ENCODE measurements at places on chromosomes 5 and 9.

DNA sequence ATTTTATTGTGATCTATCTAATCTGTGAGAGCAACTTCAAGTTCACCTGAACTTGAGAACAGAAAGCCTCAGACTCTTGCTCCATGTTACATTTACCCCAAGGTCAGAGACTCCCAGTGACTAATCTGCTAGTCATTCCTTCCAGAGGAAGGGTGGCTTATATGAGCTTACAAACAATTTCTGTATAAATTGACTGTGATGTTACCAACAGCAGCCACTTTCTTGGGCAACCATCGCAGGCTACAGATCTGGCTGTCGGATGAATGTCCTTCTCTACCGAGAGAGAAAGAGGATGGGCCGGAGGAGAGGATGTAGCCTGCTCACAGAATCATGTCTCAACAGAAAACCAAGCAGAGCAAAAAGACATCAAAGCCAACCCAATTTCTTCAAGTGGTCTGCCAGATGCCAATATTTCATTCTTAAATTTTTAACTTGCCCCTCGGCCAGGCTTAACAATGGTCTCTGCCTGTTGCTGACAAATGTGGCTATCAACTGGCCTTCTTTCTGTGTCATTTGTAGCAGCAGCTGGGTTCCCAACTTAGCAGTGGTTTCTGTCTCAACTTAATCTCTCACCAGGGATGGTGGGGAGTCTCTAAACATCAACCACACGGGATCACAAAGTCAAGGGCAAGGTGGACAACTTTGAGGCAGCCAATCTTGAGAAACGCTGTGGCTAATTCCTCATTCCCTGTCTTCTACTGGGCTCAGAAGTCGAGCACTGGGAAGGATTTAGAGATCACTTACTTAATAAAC is 81.3 kb downstream of the RAPGEF1 start:
- DNase-seq, result no peak

DNA sequence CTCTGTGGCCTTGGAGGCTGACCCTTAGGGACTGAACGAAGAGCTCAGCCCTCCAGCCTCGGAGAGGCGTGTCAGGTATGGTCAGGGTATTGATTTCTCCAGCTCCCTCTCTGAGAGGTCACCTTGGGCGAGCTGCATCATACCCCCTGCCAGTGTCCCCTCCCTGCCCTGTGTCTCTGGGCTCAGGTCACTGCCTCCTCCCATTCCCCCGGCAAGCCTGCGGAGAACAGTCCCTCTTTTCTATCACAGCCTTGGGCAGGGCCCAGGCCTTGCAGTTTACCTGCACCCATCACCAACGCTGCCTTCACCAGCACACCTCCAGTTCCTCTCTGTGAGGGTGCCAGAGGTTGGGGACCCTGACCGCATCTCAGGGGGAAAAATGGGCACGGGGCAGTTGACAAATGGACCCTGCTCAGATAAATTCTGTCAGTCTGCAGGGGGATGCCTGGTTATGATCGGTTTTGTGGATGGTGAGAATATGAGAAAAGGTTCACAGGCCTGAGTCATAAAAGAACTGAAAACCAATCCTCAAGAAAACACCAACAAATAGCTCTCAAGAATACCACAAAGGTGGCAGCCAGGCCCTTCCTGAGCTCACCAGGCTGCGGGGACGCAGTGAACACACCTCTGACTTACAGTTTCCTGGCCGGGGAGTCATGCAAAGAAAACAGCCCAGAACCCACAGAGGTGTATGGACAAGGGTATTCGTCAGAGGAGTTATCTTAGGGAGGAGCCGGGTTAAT is 24.7 kb upstream of the RXRA start:
- no peak for DNase-seq

GRCh38 chr5:78269088-78269703 is 25.3 kb downstream of the AP3B1 start:
- no peak for DNase-seq

GRCh38 chr5:42495914-42496313 is 72.7 kb downstream of the GHR start:
- DNase-seq, result no peak

DNA sequence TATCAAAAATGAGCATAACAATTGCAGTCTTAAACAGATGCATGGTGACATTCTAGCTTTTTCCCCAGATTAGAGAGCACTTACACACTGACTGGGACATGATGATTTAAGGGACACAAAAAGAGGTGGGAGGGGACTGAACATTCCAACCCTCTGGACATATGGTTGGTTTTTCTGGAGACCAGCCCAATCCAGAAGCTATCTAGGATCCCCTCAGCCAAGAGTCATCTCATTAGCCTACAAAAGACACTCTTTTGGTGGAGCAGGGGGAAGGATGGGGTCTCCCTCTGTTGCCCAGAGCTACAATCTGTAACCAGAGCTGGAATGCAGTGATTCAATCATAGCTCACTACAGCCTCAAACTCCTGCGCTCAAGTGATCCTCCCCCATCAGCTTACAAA is 97.3 kb upstream of the IQGAP2 start:
- no peak for DNase-seq

DNA sequence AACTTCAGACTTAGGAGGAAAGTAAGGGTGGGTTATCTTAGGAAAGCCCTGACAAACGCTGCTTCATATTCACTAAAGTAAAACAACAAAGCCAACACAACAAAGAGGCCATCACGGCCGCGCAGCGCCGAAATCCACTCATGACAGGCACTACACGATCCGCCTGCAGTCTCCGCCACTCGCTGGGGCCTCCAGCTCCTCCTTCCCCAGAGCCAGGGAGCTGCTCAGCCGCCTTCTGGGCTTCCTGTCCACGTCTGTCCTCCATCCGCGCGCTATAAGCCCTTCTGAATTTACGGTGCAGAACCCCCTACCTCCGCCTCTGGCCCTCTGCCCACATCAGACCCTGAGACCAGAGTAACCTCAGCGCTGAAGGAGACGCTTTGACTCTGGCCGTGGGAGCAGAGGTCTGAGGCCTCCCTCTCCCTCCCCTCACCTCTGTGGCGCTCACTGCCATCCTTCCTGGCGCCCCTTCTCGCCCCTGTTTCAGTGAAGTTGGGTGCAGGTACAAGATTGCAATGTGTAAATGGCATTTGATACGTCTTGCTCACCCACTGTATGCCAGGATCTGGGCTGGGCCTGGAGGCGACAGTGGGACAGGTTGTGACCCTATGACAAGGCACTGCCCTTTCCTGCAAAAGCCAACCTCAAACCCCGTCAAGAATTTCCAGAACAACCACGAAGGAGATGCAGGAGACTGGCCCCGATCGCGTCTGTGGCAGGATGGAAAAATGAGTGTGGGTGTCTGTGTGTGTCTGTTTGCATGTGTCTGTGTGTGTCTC is 74.9 kb upstream of the PHYKPL start:
- DNase-seq, result no peak
